Smooth muscle cell of bladder (primary cell): ENCODE measurements at places on chromosomes 3 and 15. TPM values are rescaled to one million over a fixed set of nuclear protein-coding genes. Genes with fewer than 3 reads are reported as not detected.

Gene CASR
- not detected in 2 replicates for total RNA-seq

Gene NPAP1
- total RNA-seq, result not detected in 2 replicates

Gene FSIP1
- 1.7 and 4.4 TPM in 2 replicates for total RNA-seq

Gene GOLGA8T
- 0.14 TPM in 1 of 2 replicates, not detected in the other for total RNA-seq

Gene ARID3B
- 0.71 and 1.4 TPM in 2 replicates for total RNA-seq
